Activated T-cell treated with anti-CD3 and anti-CD28 coated beads for 24 hours (primary cell): ENCODE measurements at places on chromosomes 16 and 17.

DNA sequence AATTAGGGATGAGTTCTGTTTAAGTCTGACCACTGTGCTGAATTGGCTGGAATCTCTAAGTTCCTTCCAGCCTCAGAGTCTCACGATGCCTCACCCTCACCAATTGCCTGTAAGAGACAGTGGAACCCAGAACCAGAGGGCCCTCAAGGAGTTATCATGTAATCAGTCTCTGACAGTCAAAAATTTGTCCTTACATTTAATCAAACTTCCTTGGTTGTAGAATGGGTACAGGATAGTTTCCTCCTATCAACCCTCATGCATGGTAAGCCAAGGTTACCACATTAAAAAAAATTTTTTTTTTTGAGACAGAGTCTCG is 83.2 kb downstream of the CDK5R1 start:
- no peak for DNase-seq

GRCh38 chr17:30341703-30342249 is 7.9 kb upstream of the TMIGD1 start:
- no peak for DNase-seq

DNA sequence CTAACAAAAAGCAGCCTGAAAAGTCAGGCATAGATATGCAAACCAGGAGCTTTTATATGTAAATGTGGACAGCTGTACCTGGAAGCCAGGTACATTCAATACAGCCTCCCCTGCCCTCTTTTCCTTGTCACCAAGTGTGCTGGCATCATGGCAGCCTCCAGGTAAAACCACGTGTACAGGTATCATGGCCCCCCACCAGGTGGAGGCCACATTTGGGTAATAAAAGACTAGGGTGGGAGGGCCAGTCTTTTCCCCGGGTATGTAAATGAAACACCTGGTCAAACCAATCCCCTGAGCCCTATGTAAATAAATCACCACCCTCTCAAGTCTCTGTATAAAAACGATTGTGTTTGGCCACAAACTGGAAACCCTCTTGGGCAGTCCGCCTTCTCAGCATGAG is 226.4 kb upstream of the GOT2 start:
- no peak for DNase-seq

DNA sequence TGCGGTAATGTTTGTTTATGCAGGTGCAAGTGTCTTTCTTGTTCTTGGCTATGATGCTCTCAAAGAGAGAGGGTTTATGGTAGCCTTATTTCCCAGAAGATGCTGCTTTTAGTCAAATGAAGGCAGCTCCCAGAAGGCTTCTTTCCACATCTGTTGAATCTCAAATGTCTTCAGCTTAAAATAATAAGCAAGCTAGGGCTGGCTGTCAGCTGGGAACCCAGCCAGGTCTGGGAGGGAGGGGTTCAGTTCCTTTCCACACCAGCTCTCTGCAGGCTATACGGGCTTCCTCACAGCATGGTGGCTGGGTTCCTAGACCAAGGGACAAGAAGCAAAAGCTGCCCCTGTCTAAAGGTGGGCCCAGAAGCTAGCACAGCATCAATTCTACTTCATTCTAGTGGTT is 47.4 kb upstream of the ATF7IP2 start:
- no peak for DNase-seq

- no peak for DNase-seq
These were observed 66.6 kb upstream of the TOX3 start for GRCh38 chr16:52613508-52613907.

GRCh38 chr17:16443511-16444257 is 28.3 kb downstream of the TRPV2 start:
- peak; percentile 39 for DNase-seq

GRCh38 chr17:49217651-49218413 is 7.3 kb downstream of the ABI3 start:
- peak; percentile 49 for DNase-seq

- no peak for DNase-seq
These were observed 55.3 kb upstream of the ERCC4 start for GRCh38 chr16:13864689-13865088.

GRCh38 chr17:41223821-41224220 is 2.6 kb upstream of the KRTAP9-2 start:
- no peak for DNase-seq
